ENCODE measurements at places on chromosomes 4 and X. TPM values are rescaled to one million over a fixed set of nuclear protein-coding genes. Genes with fewer than 3 reads are reported as not detected.
A peak's percentile ranks its signal among the peaks of the same experiment; 100 is the strongest.

The ZNF185 gene
- 23.3 TPM for total RNA-seq

The TXLNG gene
- 15.7 TPM for total RNA-seq

The SSX2 gene
- not detected for total RNA-seq

The RRAGB gene
- total RNA-seq = 7.1 TPM

GRCh38 chr4:104976262-104976661 lies 170.4 kb upstream of the TET2 start:
- no peak for DNase-seq

- DNase-seq = peak; percentile 10
These were observed 342.9 kb downstream of the CFAP299 start for GRCh38 chr4:80678413-80678812.

DNA sequence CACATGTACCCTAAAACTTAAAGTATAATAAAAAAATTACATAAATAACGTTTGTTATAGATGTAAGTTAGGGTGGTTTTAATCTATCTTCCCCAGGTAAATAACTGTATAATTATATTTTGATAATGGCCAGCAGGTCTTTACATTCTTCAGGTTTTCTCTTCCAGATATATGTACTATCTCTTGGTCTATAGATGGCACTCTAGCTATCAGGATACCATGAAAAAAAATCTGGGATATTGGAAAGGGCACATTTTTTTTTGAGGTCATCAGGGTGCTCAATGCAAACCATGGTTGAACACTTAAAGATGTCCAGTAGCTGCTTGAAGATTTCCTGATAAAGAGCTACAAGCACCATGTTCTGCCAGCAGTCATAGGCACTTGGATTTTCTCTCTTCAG lies 15.6 kb upstream of the ADH4 start:
- no peak for DNase-seq

All from foreskin keratinocyte (primary cell).